ENCODE measurements at places on chromosomes 2 and 18.

DNA sequence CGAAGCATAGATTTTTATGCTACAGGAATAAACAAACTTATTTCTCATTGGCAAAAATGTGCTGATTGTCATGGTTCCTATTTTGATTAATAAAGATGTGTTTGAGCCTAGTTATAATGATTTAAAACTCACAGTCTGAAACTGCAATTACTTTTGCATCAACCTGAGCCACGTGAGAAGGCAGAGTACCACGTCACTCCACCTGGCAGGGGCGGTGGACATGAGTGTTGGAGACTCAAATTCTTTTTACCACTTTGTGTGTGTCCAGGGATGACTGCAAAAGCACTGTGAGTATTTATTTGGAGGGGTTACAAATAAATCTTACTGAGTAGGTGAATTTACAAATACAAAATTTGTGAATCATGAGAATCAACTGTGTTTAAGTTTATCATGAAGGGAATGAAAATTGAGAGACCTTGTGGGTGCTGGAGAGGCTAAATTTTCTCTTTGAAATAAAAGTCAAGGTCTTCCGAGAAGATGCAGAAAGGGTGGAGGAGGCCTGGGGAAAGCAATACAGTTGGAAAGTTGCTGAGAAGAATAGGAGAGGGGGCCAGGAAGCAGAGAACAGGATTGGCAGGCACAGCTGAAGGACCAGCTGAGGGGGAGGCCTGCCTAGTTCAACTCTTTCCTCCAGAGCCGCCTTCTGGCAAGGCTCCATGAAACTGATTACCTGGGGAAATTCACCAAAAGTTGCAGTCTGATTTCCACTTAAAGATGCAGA lies 316.4 kb downstream of the MYCN start:
- ATAC-seq: no peak

GRCh38 chr2:191625016-191625415 lies 52.9 kb upstream of the NABP1 start:
- ATAC-seq: no peak

DNA sequence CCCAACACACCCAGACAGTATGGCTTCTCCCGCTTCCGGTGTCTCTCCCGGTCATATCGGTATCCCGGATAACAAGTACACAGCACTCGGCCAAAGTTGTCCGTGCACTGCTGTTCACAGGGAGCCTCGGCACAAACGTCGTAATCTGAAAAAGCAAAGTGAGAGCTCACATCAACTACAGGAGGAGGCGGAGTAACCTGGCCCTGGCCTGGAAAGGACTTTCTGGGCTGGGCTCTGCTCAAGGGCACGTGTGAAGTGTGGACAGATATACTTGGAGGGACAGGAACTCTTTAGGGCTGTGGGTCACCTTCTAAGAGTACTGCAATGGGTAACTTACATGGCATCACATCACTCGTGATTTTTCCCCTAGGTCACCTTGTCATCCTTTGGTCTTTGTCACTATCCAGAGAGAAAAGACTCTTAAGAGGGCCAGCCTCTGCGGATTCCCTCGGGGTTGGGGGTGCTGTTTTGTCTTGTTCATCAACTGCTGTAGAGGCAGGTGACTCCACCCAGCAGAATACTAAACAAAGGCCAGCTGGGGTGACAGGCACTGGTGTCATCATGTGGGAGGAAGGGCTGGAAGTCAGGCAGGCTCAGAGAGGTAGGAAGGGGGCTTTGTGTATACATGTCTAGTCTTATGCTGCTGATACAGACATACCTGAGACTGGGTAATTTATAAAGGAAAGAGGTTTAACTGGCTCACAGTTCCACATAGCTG lies 110.6 kb upstream of the LMAN1 start:
- ATAC-seq: no peak

- no peak for ATAC-seq
Observed at GRCh38 chr2:144645083-144645778, 125.3 kb upstream of the ZEB2 start.

GRCh38 chr18:32441533-32441932 lies 29.1 kb downstream of the GAREM1 start:
- ATAC-seq: no peak

DNA sequence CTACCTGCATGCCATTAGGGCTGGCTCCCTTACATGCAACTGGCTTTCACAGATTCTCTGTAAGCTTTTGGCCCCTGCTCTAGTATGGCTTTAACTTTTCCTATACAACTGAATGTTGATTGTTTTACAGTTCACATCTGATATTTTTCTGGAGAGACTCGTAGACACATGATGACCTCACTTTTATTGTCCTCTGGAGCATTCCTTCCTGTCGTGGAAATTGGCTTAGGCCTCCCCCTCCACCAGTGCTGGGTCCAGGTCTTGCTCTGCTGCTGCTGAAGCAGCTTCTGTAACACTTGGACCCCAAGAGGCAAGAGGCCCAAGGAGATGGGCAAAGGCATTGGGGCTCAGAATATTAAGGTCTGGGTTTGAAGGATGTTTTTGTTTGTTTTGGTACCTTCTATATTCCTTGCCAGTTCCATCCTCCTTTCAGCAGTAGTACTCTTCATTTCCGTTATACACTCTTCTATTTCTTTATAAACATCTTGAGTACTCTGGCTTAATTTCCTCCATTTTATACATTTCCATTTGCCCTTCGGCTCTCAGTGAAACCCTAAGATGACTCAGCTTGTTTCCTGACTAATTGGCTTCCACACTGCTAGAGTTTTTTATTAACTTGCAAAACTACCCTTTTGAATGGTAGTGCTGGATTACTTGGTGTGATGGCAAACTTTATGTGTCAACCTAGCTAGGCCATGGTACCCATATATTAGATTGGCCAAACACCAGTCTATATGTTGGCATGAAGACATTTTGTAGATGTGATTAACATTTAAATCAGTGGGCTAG lies 219.8 kb downstream of the CDCA7 start:
- no peak for ATAC-seq

- no peak for ATAC-seq
Observed at GRCh38 chr2:239296020-239296932, 104.5 kb downstream of the HDAC4 start.

GRCh38 chr18:47254341-47254939 lies 3.0 kb upstream of the SKOR2 start:
- peak; percentile 80 for ATAC-seq

- ATAC-seq: no peak
Observed at GRCh38 chr2:73870084-73870483, 22.7 kb upstream of the ACTG2 start.

- no peak for ATAC-seq
Observed at GRCh38 chr2:200028998-200029397, 73.6 kb downstream of the MAIP1 start.

DNA sequence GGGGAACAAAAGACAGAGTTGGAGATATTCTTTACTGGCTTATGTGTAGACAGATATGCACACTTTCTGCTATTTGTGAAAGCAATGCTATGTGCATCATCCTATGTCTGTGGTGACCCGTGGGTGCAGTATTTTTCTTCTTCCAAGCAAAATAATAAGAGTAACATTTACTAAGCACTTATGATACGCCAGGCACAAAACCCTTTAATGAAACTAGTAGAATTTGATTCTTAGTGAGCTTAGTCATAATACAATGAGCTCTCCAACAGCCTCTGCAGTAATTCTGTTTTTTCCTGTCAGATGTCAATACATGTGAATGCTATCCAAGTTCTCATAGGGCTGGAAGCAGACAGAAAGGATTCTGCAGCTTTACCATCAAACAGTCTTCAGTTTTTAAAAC lies 130.6 kb downstream of the RAD51AP2 start:
- ATAC-seq: no peak

Measured in SK-N-SH treated with all-trans-retinoic acid at 6 μM for 48 hours (cell line).